ENCODE measurements at places on chromosomes 1 and 21.

GRCh38 chr1:110237386-110238152, 27.5 kb downstream of the KCNC4 start:
- no peak for DNase-seq

DNA sequence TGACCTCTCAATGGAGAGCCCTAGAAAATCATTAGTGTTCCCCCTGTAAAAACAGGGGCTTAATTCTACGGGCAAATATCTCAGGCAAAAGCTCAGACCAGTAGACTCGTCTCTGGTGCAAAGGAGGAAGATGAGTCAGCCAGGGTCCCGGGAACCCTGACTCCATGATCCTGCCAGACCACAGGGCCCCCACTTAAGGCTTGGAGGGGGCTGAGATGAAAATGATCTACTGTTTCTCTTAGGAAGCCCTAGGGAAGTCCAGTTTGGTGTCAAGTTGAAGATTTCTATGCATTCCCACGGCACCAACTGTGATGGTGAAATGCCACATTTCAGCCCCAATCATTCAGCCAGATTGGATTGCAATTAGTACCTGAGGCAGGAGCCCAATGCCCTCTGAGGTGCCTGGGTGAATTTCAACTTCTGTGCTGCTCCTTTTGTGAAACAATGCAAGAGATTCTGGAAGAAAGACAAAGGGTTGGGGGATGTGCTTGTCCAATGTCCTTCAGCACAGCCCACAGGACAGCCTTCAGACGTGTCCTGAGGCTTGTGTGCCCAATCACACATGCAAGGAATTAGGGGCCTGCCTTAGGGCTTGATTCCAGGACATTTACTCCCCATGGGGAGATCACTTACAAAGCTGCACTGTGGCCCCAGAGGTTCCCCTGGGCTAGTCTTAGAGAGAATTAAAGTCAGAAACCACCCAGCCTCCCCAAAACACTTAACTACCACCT, 18.1 kb downstream of the NAV1 start:
- DNase-seq: no peak

DNA sequence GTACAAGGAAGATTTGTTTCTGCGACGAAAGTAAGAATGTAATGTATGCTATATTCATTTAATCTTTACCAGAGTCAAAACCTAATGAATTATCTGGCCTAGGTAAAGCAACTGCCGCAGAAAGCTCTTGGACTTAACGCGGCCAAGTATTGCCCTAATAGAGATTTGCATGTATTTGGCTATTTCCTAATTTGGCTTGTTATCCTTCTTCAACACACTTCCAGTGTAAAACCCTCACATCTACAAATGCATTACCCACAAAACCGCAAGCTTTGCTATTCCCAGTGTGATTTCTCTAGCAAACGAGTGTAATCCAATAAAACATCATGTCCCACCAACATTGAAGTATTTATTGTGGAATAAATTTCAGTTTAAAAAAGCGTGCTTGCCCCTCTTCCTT, 123.8 kb upstream of the LMO4 start:
- DNase-seq: no peak

DNA sequence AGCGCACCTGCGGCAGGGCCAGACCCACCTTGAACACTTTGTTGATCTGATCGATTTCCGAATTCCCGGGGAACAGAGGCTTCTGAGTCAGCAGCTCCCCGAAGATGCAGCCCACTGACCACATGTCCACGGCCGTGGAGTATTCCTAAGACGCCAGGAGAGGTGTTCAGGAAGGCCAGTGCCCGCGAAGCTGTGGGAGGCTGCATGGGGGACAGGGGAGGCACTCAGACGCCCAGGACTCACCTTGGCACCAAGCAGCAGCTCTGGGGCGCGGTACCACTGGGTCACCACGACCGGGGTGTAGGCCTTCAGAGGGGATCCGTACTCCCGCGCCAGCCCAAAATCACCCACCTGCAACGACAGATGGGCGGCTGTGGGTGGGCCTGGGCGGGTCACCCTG, 11.2 kb upstream of the SLC35E2B start:
- DNase-seq: no peak

GRCh38 chr1:247906504-247907047, 11.2 kb downstream of the OR2W3 start:
- no peak for DNase-seq

DNA sequence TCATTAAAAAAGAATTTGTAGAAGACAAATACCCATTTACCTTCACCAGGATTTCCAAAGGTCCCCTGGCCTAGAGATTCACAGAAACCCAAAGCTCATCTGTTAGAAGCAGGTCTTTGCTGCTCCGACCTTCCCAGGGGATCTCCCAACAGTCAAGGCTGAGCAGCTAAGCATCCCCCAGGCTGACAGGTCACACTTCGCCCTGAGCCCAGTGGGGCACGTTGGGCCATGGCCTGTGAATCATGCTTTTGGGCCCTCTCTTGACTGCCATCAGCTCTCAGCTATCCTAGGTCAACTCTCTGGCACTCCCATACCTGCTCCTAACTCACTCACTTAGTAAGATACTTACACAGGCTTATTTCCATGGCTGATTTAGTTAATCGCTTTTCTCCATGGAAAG, 157.7 kb downstream of the DSCAM start:
- no peak for DNase-seq
